HTR-8/SVneo (cell line): ENCODE measurements at places on chromosomes 12 and 14.

DNA sequence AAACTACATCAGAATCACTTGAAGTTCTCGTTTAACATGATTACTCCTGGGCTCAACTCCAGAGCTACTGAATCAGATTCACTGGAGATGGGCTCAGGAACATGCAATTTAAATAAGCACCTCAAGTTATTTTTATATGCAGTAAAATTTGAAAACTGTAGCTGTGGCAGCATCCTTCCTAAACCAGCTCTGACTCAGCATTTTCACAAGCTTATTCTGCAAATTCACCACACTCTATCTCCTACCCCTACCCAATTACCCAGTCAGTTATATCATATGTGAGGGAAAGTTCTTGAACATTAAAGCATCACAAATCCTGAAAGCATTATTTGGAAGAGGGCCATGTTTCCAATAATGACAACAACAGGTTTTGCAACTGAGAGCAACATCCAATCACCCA lies 24.2 kb upstream of the LRRC9 start:
- no peak for DNase-seq

DNA sequence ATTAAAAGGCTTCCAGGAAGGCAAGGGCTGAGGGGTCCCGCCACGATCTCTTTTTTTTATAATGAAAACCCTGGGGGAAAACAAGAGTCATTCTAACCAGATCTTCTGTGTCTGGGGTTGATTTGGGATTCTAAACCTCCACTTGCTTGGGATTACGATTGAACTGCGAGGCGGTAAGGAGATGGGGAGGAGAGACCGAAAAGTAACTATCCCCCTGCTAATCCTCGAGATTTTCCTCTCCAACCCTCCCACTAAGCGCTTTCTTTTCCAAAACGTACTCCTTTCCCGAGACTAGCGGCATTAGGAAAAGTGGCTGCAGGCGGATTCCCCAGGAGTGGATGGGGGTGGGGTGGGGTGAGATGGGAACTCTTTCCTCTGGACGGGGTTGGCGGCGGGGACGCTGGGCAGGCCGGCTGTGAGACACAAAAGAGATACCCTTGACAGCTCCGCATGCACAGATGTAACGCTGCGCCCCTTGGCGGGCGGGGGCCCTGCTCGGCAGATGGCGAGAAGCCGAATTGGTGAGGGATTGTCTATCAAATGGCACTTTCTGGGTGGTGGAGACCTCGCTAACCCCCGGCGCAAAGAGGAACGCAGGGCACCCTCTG lies 830 bp upstream of the SRRM4 start:
- DNase-seq = no peak

GRCh38 chr12:92690601-92691000 lies 12.2 kb upstream of the PLEKHG7 start:
- no peak for DNase-seq

DNA sequence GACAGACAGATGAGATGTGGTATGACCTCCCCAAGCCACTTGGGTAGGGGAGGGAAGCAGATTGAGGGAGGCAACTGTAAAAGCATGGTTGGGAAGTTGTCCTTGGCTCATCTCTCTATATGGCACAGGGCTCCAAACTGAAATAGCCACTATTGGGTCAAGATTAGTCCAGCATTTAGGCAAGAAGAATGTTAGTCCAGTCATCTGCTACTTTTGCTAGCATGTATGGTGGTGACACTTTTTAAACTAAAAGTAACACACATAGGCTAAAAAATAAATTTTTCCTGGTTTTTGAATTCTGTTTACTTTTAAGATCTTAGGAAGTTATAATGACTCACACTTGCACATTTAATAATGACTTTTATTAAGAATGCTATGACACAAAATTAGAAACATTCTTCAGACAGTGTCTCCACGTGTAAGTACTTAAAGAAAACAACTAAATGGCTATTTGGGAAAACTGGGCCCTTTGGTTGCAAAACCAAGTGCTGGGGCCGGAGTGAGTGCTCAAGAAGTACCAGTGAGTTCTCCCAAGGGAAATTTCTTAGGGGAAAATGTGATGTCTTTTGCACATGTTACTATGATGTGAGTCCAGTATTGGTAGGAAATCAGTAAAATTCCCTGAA lies 179.1 kb upstream of the HIF1A start:
- DNase-seq = no peak

GRCh38 chr12:10094646-10095395 lies 4.0 kb downstream of the CLEC1A start:
- no peak for DNase-seq

GRCh38 chr12:121713257-121713777 lies 765 bp downstream of the TMEM120B start:
- DNase-seq = no peak
